Endothelial cell (in vitro differentiated cells): ENCODE measurements at places on chromosomes 6 and 20.

GRCh38 chr6:3068329-3069214, at the start of gene RIPK1:
Gene RIPK1 (plus strand): TSS chr6:3068494. CDS start chr6:3076824, 8,330 bp downstream.
- peak; percentile 83 for DNase-seq

- no peak for DNase-seq
Observed at GRCh38 chr6:105882828-105883227, 203.3 kb upstream of the PRDM1 start.

DNA sequence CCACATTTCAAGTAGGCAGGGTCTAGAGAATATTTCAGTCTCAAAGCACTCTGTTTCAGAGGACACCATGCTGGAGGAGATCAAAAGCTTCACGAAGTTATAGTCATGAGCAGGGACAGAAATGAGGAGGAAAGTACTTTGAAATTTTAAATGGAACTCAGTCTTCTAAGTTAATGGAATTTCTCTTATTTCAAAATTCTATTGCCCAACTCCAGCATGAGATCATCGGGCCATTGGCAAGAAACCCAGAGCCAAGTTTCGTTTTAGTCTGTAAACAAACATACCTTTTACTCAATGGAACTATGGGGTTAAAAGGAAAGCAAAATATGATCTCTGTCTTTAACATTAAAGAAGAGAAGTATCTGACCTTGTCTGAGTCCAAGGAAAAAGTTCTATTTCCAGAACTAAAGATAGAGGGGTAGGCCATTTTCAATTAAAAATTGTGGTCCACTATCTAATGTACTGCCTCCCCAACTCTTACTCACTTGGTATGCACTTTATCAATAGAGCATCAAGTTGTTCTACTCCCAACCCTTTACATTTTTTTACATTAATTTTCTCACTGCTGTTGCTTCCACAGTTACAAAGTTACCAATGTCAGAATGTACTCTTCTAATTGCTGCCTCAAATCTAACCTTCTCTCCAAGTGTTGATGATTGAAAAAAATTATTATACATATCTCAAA, 235.3 kb upstream of the NRSN1 start:
- no peak for DNase-seq

GRCh38 chr20:45096781-45097180, 4.1 kb downstream of the KCNS1 start:
- DNase-seq: no peak

DNA sequence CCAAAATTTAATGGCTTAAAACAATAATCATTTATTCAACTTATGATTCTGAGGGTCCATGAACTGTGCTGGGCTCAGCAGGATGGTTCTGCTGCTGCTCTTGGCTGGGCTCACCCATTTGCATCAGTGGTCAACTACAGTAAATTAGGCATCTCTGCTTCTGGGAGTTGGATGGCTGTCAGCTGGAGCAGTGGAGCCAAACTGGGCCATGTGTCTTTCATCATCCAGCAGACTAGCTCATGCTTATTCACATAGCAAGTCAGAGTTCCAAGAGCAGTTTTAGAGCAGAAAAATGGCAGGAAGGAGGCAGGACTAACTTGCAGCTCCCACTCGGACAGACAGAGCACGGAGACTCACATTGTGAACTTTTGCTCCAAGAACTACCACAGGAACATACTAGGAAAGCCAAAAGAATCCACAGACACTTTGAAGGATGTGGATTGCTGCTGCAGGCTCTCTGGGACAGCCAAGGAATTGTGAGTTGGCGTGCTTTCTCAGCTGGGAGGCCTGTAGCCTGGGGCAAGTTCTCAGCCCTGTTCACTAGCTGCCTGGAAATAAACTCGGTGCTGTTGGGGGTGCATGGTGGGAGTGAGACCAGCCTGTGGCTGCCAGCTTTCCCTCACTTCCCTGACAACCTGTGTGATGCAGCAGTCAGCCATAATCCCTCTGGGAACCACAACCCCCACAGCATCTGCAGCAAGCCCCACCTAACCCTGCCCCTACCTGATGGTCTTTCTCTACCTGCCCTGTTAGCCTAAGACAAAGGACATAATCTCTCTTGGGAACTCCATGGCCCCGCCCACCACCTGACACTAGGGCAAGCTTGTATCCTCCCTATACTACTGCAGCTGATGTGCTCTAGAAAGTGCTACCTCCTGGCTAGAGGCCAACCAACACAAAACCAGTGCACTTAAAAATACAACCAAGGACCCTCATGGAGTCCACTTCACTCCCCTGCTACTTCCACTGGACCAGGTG, 129.0 kb downstream of the JPH2 start:
- DNase-seq: no peak

GRCh38 chr20:24738981-24739633, 210.0 kb upstream of the CST7 start:
- no peak for DNase-seq

GRCh38 chr6:91412532-91412931, 825.7 kb upstream of the MAP3K7 start:
- DNase-seq: no peak

DNA sequence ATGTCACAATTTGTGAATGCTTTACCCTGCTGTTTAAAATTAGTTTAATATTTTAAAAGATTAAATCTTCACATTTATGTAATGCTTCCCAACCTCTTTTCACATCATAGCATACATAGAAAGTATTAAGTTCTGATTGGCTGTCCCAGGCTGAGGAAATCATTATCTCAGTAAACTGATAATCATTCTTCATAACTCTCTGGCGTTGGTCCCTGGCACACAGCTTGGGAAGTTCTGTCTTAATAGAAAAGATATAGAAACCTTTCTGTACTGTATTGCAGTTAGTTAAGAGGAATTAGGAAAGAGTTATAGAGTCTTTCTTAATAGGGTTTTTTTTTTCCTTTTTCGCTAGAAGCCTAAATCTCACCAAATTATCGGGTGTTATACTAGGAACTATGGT, 85.4 kb downstream of the CBFA2T2 start:
- no peak for DNase-seq

DNA sequence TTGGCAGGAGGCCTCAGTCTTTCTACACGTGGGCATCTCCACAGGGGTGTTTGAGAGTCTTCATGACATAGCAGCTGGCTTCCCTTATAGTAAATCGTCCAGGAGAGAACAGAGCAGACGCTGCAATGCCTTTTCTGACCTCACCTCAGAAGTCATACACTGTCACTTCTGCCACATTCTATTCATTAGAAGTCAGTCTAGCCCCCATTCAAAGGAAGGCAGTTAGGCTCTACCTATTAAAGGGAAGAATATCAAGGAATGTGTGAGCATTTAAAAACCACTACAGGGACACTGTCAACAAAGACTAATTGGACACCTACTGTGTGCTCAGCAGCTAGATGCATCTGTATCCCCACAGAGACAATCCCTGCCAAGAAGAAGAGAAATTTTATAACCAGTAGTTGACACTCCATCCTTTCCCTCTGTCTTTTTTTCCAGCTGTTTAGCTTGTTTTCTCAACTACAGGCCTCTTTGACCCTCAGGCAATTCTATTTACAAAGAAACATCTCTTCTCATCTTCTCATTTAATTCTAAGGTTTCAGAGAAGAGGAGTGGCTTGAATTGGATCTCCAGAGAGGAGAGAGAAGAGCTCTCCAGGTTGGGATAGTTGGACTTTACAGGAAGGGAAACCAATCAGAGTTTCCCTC, 18.6 kb downstream of the ARMC12 start:
- DNase-seq: no peak

GRCh38 chr6:160013987-160014868, 45.3 kb downstream of the IGF2R start:
- no peak for DNase-seq

DNA sequence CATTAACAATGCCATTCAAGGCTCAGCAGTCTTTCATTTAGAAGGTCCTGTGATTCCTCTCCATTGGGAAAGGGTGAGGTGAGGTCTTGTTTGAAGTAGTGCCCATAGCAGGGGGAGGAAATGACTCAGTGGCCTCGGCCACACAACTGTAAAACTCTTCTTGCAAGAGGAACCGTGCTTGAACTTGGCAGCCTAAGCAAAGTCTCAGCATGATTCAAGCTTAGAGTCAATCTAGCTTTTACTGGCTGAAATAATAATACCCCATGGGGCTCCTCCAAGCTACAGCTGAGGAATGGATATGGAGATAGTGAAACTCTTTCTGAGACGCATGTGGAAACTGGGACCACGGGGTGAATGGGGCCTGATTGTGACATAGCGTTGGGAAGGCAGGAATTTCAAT, 428.2 kb downstream of the BMP2 start:
- no peak for DNase-seq

GRCh38 chr6:119559586-119559985, 210.0 kb upstream of the MAN1A1 start:
- no peak for DNase-seq

- DNase-seq: no peak
Observed at GRCh38 chr6:65416621-65417020, 290.4 kb downstream of the EYS start.

DNA sequence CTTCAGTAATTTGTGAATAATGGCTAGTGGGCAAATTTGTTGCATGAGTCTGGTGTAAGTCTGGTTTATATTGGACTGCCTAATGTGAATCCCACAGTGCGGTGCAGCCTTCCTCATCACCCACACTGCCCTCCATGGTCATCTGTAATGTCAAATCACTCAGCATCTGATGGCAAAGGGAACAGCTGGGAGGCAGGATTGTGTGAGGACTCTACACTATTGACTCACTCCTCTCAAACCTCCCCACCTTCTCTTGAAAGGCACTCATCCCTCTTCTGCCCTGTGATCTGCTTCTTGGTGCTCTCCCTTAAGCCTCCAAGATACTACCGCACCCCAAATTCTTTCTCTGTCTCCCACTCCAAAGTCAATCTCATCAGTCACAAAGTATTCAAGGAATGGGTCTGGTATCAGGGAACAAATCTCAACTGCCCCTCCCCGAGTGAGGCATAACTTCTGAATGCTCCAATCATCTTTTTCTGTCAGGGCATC, 146.0 kb upstream of the BEND6 start:
- no peak for DNase-seq

GRCh38 chr6:31473780-31474761, 23.9 kb upstream of the MICB start:
- no peak for DNase-seq

GRCh38 chr20:20593447-20594170, 118.8 kb downstream of the RALGAPA2 start:
- peak; percentile 42 for DNase-seq

DNA sequence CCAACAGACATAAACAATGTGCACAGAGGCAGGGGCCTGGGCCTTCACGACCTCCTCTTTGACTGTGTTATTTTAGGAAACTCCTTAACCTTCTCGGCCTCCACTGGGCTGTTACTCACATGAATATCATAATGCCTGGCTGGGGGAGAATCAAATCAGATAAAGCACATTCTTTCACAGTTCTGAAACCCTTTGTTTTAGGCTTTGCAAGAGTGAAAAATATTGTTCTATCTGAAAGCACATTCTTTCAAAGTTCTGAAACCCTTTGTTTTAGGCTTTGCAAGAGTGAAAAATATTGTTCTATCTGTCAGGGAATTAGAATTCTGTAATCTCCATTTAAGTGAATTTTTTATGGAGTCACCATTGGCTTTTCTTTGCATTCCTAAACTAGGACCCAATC, 50.7 kb upstream of the SYNDIG1 start:
- no peak for DNase-seq

DNA sequence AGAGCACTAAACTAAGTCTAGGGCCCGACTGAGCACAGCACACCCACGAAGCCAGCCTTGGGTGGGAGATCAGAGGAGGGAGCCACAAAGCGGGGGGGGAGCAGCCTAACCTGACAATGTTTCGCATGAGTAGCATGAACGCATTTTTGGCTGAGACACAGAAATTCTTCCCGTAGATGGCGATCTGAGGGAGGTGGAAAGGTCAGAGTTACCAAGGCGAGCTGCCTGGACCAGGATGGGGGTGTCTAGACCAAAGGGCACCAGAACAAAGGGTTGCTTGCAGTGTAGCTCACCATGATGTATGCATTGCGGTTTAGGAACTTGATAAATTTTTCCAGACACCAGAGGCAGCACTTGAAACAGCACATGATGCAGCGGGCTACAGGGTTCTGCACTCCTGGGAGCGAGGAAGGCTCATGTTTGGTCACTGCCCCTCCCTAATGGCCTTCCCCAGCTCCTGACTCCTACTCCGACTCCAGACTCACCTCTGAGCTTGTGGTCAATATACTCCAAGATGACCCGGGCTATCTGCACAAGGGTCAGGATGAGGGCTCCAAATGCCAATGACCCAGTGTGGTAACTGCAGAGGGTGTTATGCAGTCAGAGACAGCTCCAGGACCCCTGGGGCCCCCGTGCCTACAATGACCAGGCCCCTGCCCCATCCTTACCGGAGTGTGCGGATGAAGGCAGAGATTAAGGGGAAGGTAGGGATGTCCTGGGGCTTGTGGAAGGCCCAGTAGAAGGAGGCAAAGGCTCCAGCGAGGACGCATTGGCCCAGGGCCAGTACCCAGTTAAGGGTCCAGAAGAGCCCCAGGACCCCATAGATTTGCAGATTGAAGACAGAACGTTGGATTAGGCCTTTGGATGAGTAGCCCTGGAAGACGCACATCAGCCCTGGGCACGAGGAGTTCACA, 2.8 kb upstream of the NEU1 start:
- no peak for DNase-seq

GRCh38 chr20:13671916-13672378, 33.2 kb upstream of the TASP1 start:
- no peak for DNase-seq

DNA sequence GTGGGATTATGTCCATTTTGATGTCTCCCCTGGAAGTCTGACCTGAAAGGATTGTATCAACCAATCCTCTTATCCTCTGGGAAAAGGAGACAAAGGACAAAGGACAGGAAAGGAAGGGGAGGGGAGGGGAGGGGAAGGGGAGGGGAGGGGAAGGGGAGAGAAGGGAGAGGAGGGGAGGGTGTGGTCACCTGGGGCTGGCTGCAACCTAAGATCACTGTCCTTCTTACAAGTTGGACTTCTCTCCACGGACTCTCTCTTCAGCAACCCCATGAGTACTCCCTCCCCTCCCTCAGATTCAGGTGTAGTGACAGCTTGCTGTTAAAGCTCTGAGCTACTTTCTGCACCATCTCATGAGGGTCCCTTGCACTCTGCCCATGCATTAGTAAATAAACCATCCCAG, 58.9 kb upstream of the KLHL31 start:
- no peak for DNase-seq

DNA sequence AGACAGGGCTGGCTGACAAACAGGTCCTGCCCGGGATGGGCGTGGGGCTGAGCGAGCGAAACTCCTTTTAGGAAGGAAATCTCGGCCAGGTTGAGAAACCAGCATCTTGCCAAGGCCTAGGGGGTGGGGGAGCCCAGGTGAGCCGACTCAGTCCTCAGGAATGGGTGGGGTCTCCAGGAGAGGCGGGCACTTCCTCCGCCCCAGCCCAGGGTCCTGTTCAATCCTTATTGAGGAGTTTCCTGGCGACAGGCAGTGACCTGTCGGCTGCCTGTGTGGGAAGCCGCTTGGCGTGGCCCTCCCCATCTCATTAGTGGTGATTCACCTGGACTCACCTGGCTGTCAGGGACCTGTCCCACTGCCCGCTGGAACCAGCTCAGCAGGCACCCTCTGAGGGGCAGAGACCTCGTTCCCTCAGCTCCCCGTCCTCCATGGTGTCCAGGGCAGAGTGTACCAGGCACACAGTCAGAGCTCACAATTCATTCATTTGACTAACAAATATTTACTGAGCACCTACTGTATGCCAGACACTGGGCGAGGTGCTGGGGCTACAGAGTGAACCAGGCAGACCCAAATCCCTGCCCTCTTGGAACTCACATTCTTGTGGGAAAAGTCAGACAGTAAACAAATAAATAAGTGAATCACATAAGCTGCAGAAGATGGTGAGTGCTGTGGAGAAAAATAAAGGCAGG, 51.1 kb downstream of the FGD2 start:
- no peak for DNase-seq

GRCh38 chr6:136331461-136331860, 41.8 kb upstream of the BCLAF1 start:
- no peak for DNase-seq
